ENCODE measurements at places on chromosomes 16 and 17.
A peak's percentile ranks its signal among the peaks of the same experiment; 100 is the strongest.

- H3K4me1 ChIP-seq: no peaks in the 10 kb centered on the region
- H3K4me3 ChIP-seq: no peak overlapping the region
- no peaks in the 10 kb centered on the region for H3K36me3 ChIP-seq
- no peak overlapping the region for H3K27ac ChIP-seq
These were observed 36.2 kb upstream of the ABCC3 start for GRCh38 chr17:50598487-50598886.

- DNase-seq: no peak
- H3K36me3 ChIP-seq: no peaks in the 10 kb centered on the region
- no peak overlapping the region for H3K4me3 ChIP-seq
These were observed 1540.3 kb downstream of the CDH11 start for GRCh38 chr16:63581570-63581969.

GRCh38 chr16:47461598-47462266 is 601 bp downstream of the PHKB start:
- H3K4me1 ChIP-seq: peaks cover 29% of the 10 kb centered on the region
- H3K27ac ChIP-seq: peak overlapping the region; percentile 97
- H3K27me3 ChIP-seq: no peaks in the 10 kb centered on the region
- DNase-seq: no peak

DNA sequence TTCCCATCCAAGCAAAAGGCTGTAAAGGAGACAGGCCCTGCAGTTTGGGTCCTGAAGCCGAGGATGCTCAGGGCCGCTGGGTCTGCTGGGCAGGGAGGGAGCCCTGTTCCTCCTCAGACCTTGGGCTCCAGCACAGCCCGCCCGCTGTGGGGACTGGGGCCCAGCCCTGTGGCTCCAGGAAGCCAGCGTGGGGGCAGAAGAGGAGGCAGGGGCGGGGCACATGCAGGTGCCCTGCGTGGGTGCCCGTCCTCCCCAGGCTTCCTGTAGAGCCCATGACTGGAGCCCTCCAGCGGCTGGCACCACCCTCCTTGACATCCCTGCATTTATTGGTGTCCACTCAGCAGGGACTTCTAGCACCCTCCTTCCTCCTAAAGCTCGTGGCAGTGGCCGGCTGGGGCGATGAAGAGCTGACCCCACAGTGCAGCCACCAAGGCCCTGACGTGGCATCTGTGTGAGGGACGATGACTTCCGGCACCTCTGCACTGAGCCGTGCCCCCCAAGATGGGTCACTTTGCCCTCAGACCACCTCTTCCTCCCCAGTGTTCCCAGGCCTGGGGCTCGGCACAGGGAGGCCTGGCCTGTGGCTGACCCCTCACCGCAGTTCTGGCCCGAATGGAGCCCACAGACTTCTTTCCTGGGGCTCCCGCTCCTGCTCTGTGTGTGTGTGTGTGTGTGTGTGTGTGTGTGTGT is 9.9 kb downstream of the PRSS27 start:
- no peaks in the 10 kb centered on the region for H3K27me3 ChIP-seq
- no peak overlapping the region for H3K27ac ChIP-seq
- H3K4me3 ChIP-seq: no peak overlapping the region

GRCh38 chr16:66923866-66924265 is 1.5 kb downstream of the RRAD start:
- H3K4me1 ChIP-seq: peaks cover 2% of the 10 kb centered on the region
- no peak overlapping the region for H3K27ac ChIP-seq
- DNase-seq: no peak
- H3K4me3 ChIP-seq: no peak overlapping the region
- peaks cover 46% of the 10 kb centered on the region for H3K27me3 ChIP-seq
- H3K36me3 ChIP-seq: peaks cover 3% of the 10 kb centered on the region

- H3K27ac ChIP-seq: no peak overlapping the region
- H3K4me3 ChIP-seq: peak overlapping the region; percentile 26
- H3K27me3 ChIP-seq: no peaks in the 10 kb centered on the region
- H3K36me3 ChIP-seq: no peaks in the 10 kb centered on the region
These were observed 62.1 kb downstream of the PRKCA start for GRCh38 chr17:66364508-66364907.

- H3K27me3 ChIP-seq: peaks cover 72% of the 10 kb centered on the region
- H3K36me3 ChIP-seq: no peaks in the 10 kb centered on the region
- H3K27ac ChIP-seq: no peak overlapping the region
- DNase-seq: no peak
These were observed 166.2 kb upstream of the ASIC2 start for GRCh38 chr17:33459078-33459940.

DNA sequence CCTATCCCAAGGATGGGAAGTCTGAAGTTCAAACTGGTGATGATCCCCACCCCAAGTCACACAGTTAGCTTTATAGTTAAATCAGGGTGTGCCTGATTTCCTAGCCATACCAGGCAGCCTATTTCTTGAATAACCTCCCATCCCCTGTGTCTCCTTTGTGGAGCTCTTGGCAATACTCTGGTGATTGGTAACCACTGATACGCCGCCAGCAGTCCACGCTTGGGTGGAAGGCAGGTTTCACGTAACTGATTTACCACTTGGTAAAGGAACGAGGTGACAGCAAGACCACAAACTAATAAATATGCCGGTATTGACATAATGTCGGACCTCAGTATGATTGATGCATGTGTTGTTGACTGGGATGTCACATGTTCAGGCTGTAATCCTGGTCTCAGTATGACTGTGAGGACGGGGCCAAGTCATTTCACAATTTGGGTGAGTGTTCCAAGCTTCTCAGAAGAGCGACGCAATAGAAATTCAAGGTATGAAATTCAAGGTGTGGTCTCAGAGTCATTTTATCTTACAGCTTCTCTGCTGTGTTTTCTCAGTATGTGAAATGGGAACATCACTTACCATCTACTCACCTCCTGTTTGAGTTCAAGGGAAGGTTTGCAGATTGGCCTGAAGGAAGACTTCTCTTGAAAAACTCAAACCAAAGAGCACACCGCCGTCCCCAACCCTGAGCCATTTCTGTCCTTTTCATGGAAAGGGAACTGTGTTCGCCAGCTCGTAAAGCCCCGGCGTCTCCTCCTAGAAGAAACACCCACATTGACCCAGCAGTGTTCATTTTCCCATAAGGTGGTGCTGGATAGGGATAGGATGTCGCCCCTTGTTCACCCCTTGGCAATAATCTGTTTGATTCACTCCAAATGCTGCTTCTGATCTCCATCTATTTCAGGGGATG is 678.9 kb downstream of the WWOX start:
- H3K4me1 ChIP-seq: peaks cover 5% of the 10 kb centered on the region
- no peak overlapping the region for H3K4me3 ChIP-seq
- no peak for DNase-seq
- H3K36me3 ChIP-seq: peaks cover 9% of the 10 kb centered on the region
- no peak overlapping the region for H3K27ac ChIP-seq

- no peak overlapping the region for H3K4me3 ChIP-seq
- H3K4me1 ChIP-seq: no peaks in the 10 kb centered on the region
- no peak for DNase-seq
- H3K27me3 ChIP-seq: no peaks in the 10 kb centered on the region
- H3K36me3 ChIP-seq: peaks cover 16% of the 10 kb centered on the region
- H3K27ac ChIP-seq: no peak overlapping the region
These were observed 16.3 kb upstream of the COX10 start for GRCh38 chr17:14052886-14053615.

GRCh38 chr16:66429290-66429962 is 2.3 kb downstream of the BEAN1 start:
- peaks cover 2% of the 10 kb centered on the region for H3K4me1 ChIP-seq
- H3K36me3 ChIP-seq: no peaks in the 10 kb centered on the region
- H3K4me3 ChIP-seq: peak overlapping the region; percentile 72
- H3K27ac ChIP-seq: no peak overlapping the region

GRCh38 chr17:64007838-64008282 is 9.7 kb downstream of the PRR29 start:
- H3K27ac ChIP-seq: peak overlapping the region; percentile 77
- DNase-seq: no peak
- H3K36me3 ChIP-seq: peaks cover 23% of the 10 kb centered on the region
- H3K27me3 ChIP-seq: no peaks in the 10 kb centered on the region

DNA sequence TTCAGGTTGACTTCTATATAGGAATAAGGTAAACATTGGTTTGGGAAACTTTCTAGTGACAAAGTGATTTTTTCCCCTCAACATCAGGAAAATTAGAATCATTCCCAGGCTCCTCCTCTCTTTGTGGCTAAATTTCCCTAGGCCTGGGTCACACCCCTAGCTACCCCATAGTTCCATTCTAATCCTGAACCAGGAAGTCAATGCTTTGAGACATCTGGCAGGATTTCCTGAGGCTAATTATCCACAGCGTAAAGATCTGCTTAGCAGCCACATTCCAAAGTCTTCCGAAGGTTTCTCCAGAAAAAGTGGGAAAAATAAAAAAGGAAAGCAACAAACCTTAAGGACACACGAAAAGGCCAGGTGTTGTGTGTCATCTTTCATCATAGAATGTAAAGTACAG is 60.3 kb upstream of the CORO6 start:
- peaks cover 18% of the 10 kb centered on the region for H3K4me1 ChIP-seq
- H3K27me3 ChIP-seq: no peaks in the 10 kb centered on the region
- H3K27ac ChIP-seq: peak overlapping the region; percentile 78
- DNase-seq: no peak
- no peak overlapping the region for H3K4me3 ChIP-seq
- peaks cover 9% of the 10 kb centered on the region for H3K36me3 ChIP-seq

DNA sequence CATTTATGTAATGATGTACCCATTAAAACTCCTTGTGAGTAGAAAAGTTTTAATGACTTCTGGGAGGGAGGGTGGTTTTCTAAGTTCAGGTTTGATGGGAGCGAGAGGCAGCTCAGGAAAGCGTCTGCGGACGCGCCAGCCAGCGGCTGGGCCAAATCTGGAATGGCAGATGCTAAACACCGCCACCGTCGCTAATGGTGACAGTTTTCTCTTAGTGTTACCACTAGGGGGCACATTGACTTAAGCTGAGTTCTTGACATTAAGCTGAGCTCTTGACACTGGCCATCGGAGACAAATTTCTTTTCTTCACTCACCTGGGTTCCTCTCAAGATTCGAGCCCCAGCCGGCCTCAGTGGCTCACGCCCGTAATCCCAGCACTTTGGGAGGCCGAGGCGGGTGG is 6.7 kb downstream of the TRPV1 start:
- no peaks in the 10 kb centered on the region for H3K27me3 ChIP-seq
- no peaks in the 10 kb centered on the region for H3K4me1 ChIP-seq
- no peak overlapping the region for H3K27ac ChIP-seq
- no peaks in the 10 kb centered on the region for H3K36me3 ChIP-seq

- no peak within 1 kb of the TSS for H3K4me3 ChIP-seq
- H3K27me3 ChIP-seq: no peaks in the 10 kb centered on the region
- DNase-seq: no peak
- H3K4me1 ChIP-seq: peaks cover 6% of the 10 kb centered on the region
- H3K27ac ChIP-seq: no peak within 1 kb of the TSS
- H3K36me3 ChIP-seq: no peaks in the 10 kb centered on the region
These were observed at the start of gene MYLK3 for GRCh38 chr16:46747777-46748651. Gene MYLK3 (minus strand): TSS chr16:46748344. CDS start chr16:46748193, 151 bp downstream.

DNA sequence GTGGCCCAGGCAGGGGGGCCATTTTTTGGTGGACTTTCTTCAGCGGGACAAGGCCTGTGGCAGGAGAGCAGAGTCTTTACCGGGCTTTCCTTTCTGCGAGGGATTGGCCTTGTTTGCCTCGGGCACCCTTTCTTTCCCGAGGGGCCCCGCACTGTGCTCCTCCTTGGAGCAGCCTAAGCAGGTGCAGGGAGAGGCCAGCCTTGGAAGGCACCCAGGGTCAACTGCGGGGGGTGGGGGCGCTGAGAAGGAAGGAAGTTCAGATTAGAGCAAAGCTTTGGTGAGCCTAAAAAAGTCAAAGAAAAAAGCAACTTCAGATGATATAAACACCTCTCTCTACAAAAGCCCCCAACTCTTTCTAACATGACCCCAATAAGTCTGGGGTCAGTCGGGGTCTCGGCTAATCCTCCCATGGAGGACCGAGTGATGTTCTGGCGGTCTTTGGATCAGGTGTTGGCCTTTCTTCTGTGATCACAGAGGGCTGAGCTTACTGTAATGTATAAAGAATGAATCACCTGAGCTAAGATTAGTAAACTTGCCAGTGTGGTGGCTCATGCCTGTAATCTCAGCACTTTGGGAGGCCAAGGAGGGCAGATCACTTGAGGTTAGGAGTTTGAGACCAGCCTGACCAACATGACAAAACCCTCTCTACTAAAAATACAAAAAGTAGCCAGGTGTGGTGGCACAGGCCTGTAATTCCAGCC is 63.0 kb downstream of the PGS1 start:
- DNase-seq: no peak
- H3K4me1 ChIP-seq: no peaks in the 10 kb centered on the region
- H3K36me3 ChIP-seq: no peaks in the 10 kb centered on the region
- no peak overlapping the region for H3K27ac ChIP-seq
- no peak overlapping the region for H3K4me3 ChIP-seq
- no peaks in the 10 kb centered on the region for H3K27me3 ChIP-seq

GRCh38 chr17:77899498-77899897 is 59.0 kb upstream of the TNRC6C start:
- H3K27me3 ChIP-seq: peaks cover 1% of the 10 kb centered on the region
- DNase-seq: no peak
- H3K4me1 ChIP-seq: peaks cover 11% of the 10 kb centered on the region
- H3K4me3 ChIP-seq: no peak overlapping the region
- peak overlapping the region; percentile 68 for H3K27ac ChIP-seq

- no peaks in the 10 kb centered on the region for H3K4me1 ChIP-seq
- DNase-seq: no peak
- no peak overlapping the region for H3K4me3 ChIP-seq
- H3K27me3 ChIP-seq: no peaks in the 10 kb centered on the region
- no peak overlapping the region for H3K27ac ChIP-seq
- H3K36me3 ChIP-seq: no peaks in the 10 kb centered on the region
These were observed 601.5 kb upstream of the SOX9 start for GRCh38 chr17:71519285-71519684.

DNA sequence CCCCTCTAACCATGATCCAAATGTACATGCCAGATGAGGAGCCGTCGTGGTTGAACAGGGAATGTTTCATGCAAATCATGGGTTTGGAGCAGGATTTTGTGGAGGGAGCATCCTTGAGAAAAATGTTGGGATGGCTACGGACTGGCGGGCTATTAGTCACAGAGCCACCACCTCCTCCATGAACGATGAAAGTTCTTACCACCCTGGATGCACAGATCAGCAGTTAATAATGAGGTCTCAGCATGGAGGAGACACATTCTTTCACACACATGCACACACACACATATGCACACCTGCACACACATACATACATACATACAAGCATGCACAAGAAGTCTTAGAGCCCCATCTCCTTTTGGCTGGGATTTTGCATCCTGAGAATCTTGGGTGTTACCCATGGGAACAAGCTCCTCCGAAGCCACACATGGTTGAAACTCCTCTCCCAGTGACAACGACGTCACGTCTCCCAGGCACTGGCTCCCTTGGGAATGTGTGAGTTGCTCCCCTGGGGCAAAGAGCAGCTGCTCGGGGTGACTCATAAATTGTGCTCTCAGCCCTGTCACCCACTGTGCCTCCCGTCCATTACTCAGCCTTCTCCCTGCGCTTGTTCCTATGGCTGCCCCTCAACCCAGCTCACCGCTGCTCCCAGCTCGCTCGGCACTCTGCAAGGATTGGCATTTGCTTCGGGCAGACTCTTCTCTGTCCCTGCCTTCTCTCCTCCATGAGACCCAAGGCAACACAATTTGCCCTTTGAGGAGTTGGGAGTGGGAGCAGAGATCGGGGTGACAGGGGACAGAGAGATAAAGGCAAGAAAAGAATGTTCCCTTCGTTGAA is 344.6 kb downstream of the SOX9 start:
- H3K27me3 ChIP-seq: no peaks in the 10 kb centered on the region
- no peaks in the 10 kb centered on the region for H3K36me3 ChIP-seq
- DNase-seq: no peak
- no peaks in the 10 kb centered on the region for H3K4me1 ChIP-seq
- H3K27ac ChIP-seq: no peak overlapping the region
- H3K4me3 ChIP-seq: no peak overlapping the region
